Fibroblast of mammary gland (primary cell): ENCODE measurements at places on chromosomes 2 and 18.

GRCh38 chr2:240602266-240603050 is 15.9 kb downstream of the CAPN10 start:
- no peak for DNase-seq

DNA sequence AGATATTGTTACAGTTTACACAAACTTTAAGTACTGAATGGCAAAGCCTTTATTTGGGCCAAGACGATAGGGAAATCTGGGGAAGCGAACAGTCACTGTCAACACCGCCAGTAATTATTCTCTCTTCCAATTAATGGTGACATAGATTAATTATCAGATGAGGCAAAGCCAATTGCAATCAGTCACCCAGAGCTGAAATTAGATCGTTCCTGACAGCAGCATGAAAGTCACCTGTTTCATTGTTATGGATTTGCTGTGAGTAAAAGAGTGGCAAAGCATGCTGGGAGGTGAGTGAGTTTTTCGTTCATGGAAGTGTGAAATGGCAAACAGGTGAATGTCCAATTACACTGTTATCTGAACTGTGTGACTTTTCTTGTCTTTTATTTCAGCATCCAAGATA is 164.8 kb upstream of the KLHL14 start:
- no peak for DNase-seq

DNA sequence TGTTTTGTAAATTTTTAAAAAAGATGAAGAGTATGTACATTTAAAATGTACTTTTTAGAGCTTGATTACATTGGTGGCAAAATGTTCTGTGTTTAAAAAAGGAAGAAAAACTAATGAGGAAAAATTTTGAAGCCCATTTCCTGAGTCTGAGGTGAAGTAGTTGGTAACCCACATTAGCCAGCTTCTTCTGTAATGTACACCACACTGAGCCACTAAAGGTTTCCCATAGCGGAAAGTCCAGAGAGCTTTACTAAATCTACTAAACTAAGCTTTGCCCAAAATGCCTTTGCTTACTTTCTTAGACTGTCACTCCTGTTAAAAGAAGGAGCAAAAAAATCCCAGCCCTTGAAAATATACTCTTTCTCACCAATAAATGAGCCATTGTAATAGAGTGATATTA is 804.8 kb upstream of the ZEB2 start:
- no peak for DNase-seq

- DNase-seq: peak; percentile 1
Observed at GRCh38 chr2:13919981-13920382, 712.5 kb upstream of the LRATD1 start.

- no peak for DNase-seq
Observed at GRCh38 chr2:240651185-240651584, 25.9 kb downstream of the GPR35 start.

- no peak for DNase-seq
Observed at GRCh38 chr2:107712857-107713256, 113.8 kb upstream of the RGPD4 start.

- no peak for DNase-seq
Observed at GRCh38 chr18:49023938-49024803, 73.4 kb upstream of the SMAD7 start.

- peak; percentile 53 for DNase-seq
Observed at GRCh38 chr2:213065583-213066442, 85.6 kb downstream of the IKZF2 start.

- DNase-seq: peak; percentile 4
Observed at GRCh38 chr2:229686122-229686919, 28.0 kb downstream of the DNER start.
